T-helper 17 cell (primary cell): ENCODE measurements at places on chromosomes 2 and 18. TPM values are rescaled to one million over a fixed set of nuclear protein-coding genes. Genes with fewer than 3 reads are reported as not detected.

GRCh38 chr2:29073933-29074332 lies 390 bp downstream of the PCARE start:
- peaks cover 10% of the 10 kb centered on the region for H3K27me3 ChIP-seq
- no peak overlapping the region for H3K4me3 ChIP-seq
- no peaks in the 10 kb centered on the region for H3K36me3 ChIP-seq
- H3K27ac ChIP-seq, result no peak overlapping the region
- no peak for DNase-seq
- H3K4me1 ChIP-seq, result peaks cover 2% of the 10 kb centered on the region

DNA sequence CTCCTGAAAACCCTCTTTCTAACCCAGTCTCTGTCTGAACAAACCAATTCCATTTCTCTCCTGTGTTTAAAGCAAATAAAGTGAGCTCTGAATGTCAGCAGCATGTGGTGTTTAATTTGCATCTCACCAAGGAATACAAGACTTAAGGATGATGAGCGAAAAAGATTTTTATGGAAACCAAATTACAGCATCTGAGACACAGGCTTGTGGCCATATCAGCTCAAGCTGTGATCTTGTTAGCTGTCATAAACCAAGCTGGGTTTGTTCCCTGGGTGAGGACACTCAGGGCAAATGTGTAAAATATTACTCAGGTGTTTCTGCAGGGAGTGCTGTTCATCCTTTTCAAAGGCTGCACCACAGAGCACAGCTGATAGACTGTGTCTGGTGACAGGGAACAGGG lies 129.3 kb upstream of the REV1 start:
- no peak overlapping the region for H3K27ac ChIP-seq
- H3K27me3 ChIP-seq, result peaks cover 11% of the 10 kb centered on the region
- H3K36me3 ChIP-seq, result no peaks in the 10 kb centered on the region
- no peak for DNase-seq

DNA sequence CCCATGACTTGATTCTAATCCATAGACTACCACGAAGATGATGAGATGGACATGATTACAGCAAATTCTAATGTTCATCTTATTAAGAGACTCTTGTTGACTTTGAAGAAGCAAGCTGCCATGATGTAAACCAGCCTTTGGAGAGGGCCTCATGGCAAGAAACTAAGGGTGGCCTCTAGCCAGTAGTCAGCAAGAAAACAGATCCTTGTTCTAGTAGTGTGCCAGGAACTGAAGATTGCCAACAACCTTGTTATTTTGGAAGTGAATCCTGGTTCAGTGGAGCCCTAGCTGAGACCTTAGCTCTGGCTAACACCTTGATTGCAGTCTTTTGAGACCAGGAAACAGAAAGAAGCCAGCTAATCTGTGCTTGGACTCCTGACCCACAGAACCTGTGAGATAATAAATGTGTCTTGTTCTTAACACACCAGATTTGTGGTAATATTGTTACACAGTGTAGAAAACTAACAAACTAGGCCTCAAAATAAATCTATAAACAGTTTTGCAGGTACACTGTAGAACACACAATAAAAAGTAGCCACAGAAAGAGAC lies 10.0 kb downstream of the PHOSPHO2 start:
- H3K27ac ChIP-seq, result no peak overlapping the region
- no peak for DNase-seq
- H3K27me3 ChIP-seq, result no peaks in the 10 kb centered on the region
- H3K4me1 ChIP-seq, result peaks cover 2% of the 10 kb centered on the region

GRCh38 chr2:101983486-101983885 lies 8.3 kb upstream of the IL1R2 start:
- no peak overlapping the region for H3K4me3 ChIP-seq
- H3K27ac ChIP-seq, result no peak overlapping the region
- no peaks in the 10 kb centered on the region for H3K36me3 ChIP-seq
- DNase-seq, result no peak
- H3K27me3 ChIP-seq, result peaks cover 10% of the 10 kb centered on the region

DNA sequence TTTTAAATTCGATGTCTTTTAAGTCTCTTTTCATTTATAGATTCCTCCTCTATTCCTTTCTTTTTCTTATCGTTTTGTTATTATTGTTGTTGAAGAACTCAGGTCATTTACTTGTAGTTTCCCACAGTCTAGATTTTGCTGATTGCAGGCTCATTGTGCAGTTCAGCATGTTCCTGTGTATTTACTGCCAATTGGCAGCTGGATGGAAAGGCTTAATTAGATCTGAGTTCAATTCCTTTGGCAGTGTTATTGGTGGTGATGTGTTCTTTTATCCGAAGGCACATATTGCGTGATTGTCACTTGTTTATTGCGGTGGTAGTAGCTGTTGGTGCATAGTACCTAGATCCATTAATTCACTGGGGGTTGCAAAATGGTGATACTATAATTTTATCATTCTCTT lies 180.7 kb downstream of the BABAM2 start:
- H3K36me3 ChIP-seq, result peaks cover 4% of the 10 kb centered on the region
- DNase-seq, result no peak
- H3K4me3 ChIP-seq, result no peak overlapping the region
- H3K4me1 ChIP-seq, result no peaks in the 10 kb centered on the region
- no peaks in the 10 kb centered on the region for H3K27me3 ChIP-seq
- no peak overlapping the region for H3K27ac ChIP-seq

DNA sequence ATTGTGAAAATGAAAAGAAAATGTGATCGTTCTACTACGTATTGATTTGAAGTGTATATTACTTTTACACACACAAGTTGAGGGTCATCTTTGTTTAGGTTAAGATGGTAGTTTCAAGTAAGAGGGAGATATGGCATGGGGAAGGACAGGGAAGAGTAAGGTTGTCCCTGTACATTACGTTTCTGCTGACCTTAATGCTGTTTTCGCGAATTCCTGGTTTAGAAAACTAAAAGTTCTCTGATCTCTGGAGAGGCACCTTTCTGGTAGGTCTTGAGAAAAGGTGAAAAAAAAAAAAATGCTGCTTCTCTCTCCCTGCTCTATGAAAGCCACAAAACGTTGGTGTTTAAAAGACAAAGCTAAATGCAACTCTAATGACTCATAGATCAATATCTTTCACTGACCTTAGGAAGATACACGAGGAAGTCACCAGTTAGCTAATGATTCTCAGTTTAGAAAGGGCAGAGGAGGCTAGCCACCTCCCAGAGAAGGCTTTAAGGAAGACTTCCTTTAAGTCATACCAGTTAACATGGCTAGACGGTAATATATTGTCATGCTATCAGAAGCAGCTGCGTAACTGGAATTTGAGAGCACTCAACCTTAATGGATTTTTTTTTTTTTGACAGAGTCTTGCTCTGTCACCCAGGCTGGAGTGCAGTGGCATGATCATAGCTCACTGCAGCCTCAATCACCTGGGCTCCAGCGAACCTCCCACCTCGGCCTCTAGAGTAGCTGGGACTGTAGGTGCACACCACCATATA lies 13.2 kb downstream of the TXNDC2 start:
- no peak overlapping the region for H3K27ac ChIP-seq
- no peaks in the 10 kb centered on the region for H3K36me3 ChIP-seq
- peaks cover 3% of the 10 kb centered on the region for H3K4me1 ChIP-seq
- H3K4me3 ChIP-seq, result peak overlapping the region; percentile 21
- no peak for DNase-seq
- peaks cover 20% of the 10 kb centered on the region for H3K27me3 ChIP-seq

- peaks cover 48% of the 10 kb centered on the region for H3K4me1 ChIP-seq
- no peak for DNase-seq
- H3K27ac ChIP-seq, result peak overlapping the region; percentile 96
- no peaks in the 10 kb centered on the region for H3K27me3 ChIP-seq
- H3K36me3 ChIP-seq, result peaks cover under 1% of the 10 kb centered on the region
Observed at GRCh38 chr2:233063269-233063975, 3.3 kb downstream of the INPP5D start.

DNA sequence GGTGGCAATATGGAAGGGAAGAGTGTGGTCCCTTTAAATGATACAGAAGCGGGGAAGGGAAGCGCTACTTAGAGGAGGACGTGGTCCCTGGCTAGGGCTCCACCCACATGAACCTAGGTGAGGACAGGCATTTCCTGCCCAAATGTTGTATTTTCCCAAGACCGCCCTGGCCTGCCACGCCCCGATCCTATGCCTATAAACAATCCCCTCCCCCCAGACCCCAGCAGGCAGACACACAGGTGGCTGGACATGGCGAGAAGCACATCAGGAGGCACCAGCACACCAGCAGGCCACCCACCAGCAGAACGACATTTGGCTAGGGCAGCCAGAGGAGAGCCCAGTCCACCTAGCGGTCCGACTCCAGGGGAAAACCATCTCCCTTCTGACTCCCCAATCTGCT lies 47.2 kb downstream of the METTL8 start:
- H3K4me1 ChIP-seq, result peaks cover 15% of the 10 kb centered on the region
- no peaks in the 10 kb centered on the region for H3K27me3 ChIP-seq
- peak overlapping the region; percentile 28 for H3K4me3 ChIP-seq

DNA sequence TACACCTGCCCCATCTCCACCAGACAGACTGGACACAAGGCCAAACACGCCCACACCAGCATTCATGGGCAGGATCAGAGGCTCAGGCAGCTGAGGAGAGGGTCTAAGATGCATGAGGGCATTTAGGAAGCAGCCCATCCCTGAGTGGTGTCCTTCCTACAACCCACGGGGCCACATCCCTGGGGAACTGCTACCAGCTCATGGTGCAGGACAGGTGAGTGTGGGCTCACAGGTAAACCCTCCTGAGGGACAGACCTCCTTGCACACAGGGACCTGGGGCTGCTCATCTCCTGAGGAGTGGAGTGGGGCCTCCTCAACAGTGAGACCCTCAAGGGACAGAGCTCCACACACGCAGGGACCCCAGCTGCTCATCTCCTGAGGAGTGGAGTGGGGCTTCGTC lies 14.6 kb downstream of the PARD6G start:
- H3K27me3 ChIP-seq, result peaks cover 35% of the 10 kb centered on the region
- H3K4me1 ChIP-seq, result no peaks in the 10 kb centered on the region
- no peak overlapping the region for H3K27ac ChIP-seq
- H3K4me3 ChIP-seq, result no peak overlapping the region
- DNase-seq, result no peak
- H3K36me3 ChIP-seq, result no peaks in the 10 kb centered on the region

- peak overlapping the region; percentile 77 for H3K4me3 ChIP-seq
- peak overlapping the region; percentile 94 for H3K27ac ChIP-seq
- DNase-seq, result no peak
- no peaks in the 10 kb centered on the region for H3K27me3 ChIP-seq
- peaks cover 47% of the 10 kb centered on the region for H3K4me1 ChIP-seq
- no peaks in the 10 kb centered on the region for H3K36me3 ChIP-seq
Observed at GRCh38 chr2:95077861-95078603, 43.6 kb downstream of the MRPS5 start.

DNA sequence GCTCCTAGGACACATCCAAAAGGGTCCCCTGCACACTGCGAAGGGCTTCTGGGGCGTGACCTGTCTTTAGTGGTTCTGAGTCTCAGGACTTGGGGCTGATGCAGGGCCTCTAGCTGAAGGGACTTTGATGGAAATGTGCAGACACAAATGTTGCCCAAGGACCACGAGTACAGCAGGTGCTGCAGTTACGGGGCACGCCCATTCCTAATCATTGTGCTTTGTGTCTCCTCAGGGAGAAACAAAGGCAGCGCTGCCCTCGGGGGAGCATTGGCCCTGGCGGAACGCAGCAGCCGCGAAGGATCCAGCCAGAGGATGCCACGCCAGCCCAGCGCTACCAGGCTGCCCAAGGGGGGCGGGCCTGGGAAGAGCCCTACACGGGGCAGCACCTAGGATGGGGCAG lies 8.0 kb downstream of the TUBA3E start:
- no peaks in the 10 kb centered on the region for H3K36me3 ChIP-seq
- H3K4me3 ChIP-seq, result no peak overlapping the region
- H3K4me1 ChIP-seq, result peaks cover 5% of the 10 kb centered on the region
- no peak overlapping the region for H3K27ac ChIP-seq
- no peaks in the 10 kb centered on the region for H3K27me3 ChIP-seq
- no peak for DNase-seq

DNA sequence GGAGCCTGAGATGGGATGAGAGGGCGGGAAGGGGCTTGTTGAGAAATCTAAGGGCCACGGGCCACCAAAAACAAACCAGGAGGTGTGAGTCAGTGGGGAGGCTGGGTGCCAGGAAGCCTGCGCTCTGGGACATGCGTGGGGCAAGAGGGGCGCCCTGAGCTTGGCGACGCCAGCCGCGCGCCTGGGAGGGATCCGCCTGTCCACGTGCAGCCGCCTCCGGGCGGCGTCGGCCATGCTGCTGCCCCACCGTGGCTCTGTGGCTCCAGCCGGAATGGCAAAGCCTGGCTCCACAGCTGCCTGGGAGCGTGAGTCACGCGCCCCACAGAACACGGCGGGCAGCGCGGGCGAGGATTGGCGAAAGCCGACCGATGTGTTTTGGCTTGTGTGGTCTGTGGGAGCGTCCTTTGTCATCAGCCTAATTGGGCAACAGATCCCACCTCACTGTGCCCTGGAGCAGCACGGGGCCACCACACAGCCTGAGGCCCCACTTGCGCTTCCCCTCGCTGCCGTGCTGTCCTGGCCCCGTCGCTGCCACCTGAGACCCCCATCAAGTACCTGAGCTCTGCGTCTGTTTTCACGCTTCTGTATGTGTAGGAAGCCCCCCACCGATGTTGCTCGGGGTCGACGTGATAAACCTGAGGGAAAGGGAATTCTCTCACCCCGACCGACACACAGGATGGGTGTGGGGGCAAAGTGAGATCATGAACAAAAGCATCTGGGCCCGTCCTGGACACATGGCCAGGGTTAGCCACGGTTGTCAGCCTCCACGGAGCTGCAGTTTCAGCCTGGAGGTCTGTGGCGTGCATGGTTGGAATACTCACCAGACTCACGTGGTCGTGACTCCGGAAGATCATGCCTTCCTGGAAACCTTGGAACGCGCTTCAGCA lies 80.5 kb downstream of the NFATC1 start:
- peaks cover 2% of the 10 kb centered on the region for H3K4me1 ChIP-seq
- no peaks in the 10 kb centered on the region for H3K36me3 ChIP-seq
- no peak overlapping the region for H3K27ac ChIP-seq

- no peak for DNase-seq
- H3K27me3 ChIP-seq, result peaks cover 32% of the 10 kb centered on the region
- H3K27ac ChIP-seq, result no peak overlapping the region
- H3K36me3 ChIP-seq, result no peaks in the 10 kb centered on the region
- H3K4me3 ChIP-seq, result no peak overlapping the region
- H3K4me1 ChIP-seq, result no peaks in the 10 kb centered on the region
Observed at GRCh38 chr2:149468636-149469035, 118.9 kb downstream of the MMADHC start.

- no peaks in the 10 kb centered on the region for H3K36me3 ChIP-seq
- H3K4me3 ChIP-seq, result no peak overlapping the region
- H3K4me1 ChIP-seq, result no peaks in the 10 kb centered on the region
- H3K27ac ChIP-seq, result no peak overlapping the region
- peaks cover 17% of the 10 kb centered on the region for H3K27me3 ChIP-seq
- no peak for DNase-seq
Observed at GRCh38 chr2:67295851-67296250, 101.3 kb upstream of the ETAA1 start.

The TCF23 gene
- not detected for total RNA-seq

The XPO1 gene
- total RNA-seq, result 110 TPM

The INPP5D gene
- total RNA-seq, result 184 TPM

The DLX2 gene
- not detected for total RNA-seq

The TACR1 gene
- not detected for total RNA-seq

The DSG1 gene
- total RNA-seq, result not detected

The TMEM198 gene
- total RNA-seq, result 0.42 TPM
